NCI-H1694 (cell line): ENCODE measurements at places on chromosomes 2 and 18.

GRCh38 chr2:65370387-65371073 lies 61.9 kb downstream of the SPRED2 start:
- no peak for DNase-seq

GRCh38 chr2:110657724-110658305 lies 20.0 kb downstream of the BUB1 start:
- DNase-seq, result no peak

DNA sequence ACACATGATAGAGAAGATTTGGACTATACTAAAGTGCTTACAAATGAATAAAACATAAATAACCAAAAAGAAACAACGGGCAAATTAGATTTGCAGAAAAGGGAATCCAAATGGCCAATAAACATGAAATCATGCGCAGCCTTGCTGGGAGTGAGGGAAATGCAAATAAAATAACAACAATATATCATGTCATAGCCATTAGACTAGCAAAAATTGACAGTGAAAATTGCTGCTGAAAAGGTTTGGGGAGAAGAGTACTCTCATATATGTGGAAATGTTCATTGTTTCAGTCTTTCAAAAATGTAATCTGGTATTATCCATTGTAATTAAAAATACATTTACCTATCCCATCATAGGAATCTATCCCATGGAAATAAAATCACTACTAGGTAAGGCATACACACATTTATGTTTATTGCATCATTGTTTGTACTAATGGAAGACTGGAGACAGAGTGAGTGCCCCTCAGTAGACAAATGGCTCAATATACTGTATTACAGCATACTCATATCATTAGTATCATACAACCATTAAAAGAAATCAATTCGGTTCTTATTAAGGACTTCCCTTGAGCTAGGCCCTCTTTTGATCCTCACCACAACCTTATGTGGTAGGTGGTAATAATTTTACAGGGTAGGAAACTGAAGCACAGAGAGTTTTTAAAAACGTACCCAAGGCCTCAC lies 94.1 kb upstream of the MSTN start:
- DNase-seq, result no peak

DNA sequence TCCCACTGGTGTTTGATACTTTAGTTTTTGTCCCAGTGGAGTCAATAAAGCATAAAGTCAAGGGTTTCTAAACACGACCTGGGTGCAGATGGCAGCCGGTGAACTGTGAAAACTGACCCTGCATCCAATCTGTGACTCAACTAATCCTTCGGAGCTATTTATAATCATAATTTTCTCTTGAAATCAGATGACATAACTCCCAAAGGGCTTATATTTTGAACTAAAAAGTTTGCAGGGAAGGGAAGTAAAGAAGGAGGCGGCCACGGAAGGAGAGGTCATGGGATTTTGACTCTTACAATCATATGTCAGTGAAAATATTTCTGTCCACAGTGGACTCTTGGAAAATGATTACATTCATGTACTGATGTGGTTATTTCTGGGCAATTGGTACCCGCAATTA lies 178.5 kb downstream of the PDE1A start:
- peak; percentile 16 for DNase-seq

DNA sequence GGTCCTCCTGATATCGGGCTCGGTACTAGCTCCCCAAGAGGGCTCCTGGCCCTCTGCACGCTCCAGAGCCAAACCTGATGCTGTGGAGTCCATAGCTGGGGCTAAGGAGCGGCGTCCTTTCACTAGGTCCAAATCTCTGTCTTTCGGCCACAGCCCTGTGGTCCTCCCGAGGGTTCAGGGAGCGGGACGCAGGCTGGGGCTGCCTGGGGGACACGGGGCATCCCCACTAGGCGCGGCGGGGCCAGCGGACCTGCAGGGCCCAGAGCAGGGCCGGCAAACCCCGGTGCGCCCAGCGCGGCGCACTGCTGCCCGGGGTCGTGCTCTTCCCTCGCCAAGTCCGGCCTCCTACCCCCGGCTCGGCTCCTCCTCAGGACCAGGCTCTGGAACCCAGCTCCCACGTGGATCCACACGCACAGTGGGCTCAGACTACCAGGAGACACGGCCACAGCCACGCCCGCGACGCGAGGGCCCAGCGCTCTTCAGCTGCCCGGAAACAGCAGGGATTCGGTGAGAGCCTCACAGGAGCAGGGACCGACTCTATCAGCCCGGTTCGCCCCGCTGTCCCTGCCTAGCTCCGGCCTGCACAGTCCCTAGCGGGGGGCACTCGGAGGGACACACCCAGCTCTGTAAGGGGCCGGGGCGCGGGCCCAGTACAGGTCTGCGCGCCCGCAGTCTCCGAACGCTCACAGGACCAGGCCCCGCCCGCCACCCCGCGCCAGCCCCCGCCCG lies 593 bp downstream of the ZNF514 start:
- peak; percentile 1 for DNase-seq

- no peak for DNase-seq
These were observed 14.9 kb downstream of the ELMOD3 start for GRCh38 chr2:85369500-85369899.

DNA sequence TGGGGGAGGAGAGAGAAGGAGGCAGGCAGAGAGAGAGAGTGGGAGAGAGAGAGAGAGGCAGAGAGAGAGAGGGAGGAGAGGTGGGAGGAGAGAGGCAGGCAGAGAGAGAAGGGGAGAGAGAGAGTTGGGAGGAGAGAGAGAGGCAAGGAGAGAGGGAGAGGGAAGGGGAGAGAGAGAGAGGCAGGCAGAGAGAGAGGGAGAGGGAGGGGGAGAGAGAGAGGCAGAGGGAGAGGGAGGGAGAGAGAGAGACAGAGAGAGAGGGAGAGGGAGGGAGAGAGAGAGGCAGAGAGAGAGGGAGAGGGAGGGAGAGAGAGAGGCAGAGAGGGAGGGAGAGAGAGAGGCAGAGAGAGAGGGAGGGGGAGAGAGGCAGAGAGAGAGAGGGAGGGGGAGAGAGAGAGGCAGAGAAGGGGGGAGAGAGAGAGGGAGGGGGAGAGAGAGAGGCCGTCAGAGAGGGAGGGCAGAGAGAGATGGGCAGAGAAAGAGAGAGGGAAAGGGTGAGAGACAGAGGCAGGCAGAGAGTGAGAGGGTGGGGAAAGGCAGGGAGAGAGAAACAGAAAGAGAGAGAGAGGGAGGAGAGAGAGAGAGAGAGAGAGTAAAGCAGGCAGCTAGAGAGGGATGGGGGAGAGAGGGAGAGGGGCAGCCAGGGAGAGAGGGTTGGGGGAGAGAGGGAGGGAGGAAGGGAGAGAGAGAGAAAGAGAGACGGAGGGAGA lies 122.2 kb upstream of the PXDN start:
- no peak for DNase-seq

DNA sequence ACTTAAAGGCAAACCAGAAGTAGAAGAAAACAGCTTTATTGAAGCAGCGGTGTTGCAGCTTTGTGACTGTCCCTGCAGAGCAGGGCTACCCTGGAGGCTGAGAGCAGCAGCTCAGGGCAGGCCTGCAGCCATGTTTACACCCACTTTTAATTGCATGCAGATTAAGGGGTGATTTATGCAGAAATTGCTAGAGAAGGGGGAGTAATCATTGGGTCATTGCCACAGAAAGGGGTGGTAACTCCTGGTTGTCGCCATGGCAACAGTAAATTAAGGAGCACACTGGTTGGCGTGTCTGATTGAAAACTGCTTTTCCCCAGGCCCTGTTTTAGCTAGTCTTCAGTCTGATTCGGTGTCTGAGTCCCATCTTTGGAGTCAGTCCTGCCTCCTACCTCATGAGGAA lies 195.4 kb upstream of the HDAC4 start:
- no peak for DNase-seq

DNA sequence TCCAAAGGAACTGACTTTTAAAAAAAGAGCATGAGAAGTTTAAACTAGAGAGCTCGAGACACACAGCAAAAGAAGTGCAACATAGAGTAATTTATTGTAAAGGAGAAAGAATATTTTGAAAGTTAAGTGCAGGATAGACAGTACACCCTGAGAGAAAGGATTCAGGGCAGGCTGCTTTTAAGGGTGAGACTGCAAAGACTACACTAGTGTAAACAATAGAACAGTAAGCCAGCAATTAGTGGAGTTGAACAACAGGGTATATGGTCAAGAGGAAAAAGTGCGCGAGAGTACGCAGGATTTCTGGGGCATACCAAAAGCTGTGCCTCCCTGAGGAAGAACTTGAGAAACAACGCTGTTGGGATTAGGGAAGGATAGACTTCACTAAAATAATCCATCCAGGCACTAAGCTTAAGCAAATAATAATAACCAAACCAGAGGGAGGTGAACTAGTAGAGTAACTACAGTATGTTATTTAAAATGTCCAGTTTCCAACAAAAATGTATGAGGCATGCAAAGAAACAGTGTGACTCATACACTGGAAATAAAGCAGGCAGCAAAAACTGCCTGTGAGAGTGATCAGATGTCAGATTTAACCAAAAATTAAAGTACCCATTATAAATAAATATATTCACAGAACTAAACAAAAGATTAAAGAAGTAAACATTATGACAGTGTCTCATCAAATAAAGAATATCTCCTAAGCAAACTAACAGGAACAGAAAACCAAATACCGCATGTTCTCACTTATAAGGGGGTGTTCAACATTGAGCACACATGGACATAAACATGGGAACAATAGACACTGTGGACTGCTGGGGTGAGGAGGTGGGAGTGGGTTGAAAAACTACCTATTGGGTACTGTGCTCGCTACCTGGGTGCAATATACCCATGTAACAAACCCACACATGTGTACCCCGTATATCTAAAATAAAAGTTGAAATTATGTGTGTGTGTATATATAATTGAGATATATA lies 40.5 kb upstream of the EMILIN2 start:
- no peak for DNase-seq

DNA sequence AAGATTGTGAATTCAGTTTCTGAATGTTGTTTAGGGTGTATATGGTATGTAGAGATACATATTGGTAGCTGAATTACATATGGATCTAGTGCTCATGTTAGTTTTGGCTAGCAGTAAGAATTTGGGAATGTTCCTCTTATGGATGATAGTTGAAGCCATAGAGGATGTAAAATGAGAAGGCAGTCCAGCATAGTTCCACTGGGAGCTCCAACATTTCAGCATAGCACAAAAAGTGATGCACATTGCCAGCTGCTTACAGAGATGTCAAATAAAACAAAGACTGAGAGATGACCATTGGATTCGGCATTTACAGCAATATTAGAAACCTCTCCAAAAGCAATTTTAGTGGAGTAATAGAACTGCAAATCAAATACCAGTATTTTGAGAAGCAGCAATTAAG lies 77.4 kb downstream of the EML4 start:
- DNase-seq, result no peak

DNA sequence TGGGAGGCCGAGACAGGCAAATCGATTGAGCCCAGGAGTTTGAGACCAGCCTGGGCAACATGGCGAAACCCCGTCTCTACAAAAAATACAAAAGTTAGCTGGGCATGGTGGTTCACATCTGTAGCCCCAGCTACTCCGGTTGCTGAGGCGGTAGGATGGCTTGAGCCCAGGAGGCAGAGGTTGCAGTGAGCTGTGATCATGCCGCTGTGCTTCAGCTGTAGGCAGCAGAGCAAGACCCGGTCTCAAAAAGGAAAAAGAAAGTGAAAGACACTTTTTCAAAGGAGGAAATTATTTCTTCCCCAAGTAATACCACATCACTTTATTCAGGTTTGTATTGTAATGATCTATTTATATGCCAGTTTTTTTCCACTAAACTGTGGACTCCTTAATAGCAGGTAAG lies 35.7 kb upstream of the TAF4B start:
- DNase-seq, result no peak

GRCh38 chr2:173968551-173968950 lies 3.4 kb upstream of the SP3 start:
- no peak for DNase-seq
